Bronchus fibroblast of lung (primary cell): ENCODE measurements at places on chromosomes 6 and 20. TPM values are rescaled to one million over a fixed set of nuclear protein-coding genes. Genes with fewer than 3 reads are reported as not detected.

TRIM15 gene
- not detected in 2 replicates for total RNA-seq

TP53TG5 gene
- total RNA-seq: not detected in 2 replicates

TRERF1 gene
- 7.0 and 7.2 TPM in 2 replicates for total RNA-seq

SSTR4 gene
- total RNA-seq: not detected in 2 replicates

IPCEF1 gene
- total RNA-seq: under 0.01 TPM in 1 of 2 replicates, not detected in the other

C6orf163 gene
- 0.34 and 0.74 TPM in 2 replicates for total RNA-seq

CTSZ gene
- 52.8 and 58.0 TPM in 2 replicates for total RNA-seq

CAP2 gene
- total RNA-seq: 2.7 and 2.9 TPM in 2 replicates

PRR18 gene
- total RNA-seq: not detected in 2 replicates

TSPO2 gene
- not detected in 2 replicates for total RNA-seq

CALHM4 gene
- total RNA-seq: not detected in 2 replicates

MTFR2 gene
- 9.2 and 13.6 TPM in 2 replicates for total RNA-seq

SAMD3 gene
- not detected in 2 replicates for total RNA-seq

TBX18 gene
- 9.4 and 10.7 TPM in 2 replicates for total RNA-seq

LAMA4 gene
- total RNA-seq: 52.0 and 68.4 TPM in 2 replicates

TRIM40 gene
- not detected in 2 replicates for total RNA-seq

CRISP3 gene
- not detected in 2 replicates for total RNA-seq

TNXB gene
- under 0.01 and 0.17 TPM in 2 replicates for total RNA-seq

PCIF1 gene
- total RNA-seq: 19.7 and 22.7 TPM in 2 replicates

SCRT2 gene
- total RNA-seq: not detected in 2 replicates

SLC17A1 gene
- not detected in 2 replicates for total RNA-seq

C4B gene
- total RNA-seq: 1.5 and 2.2 TPM in 2 replicates

GUCA1A gene
- 1.6 and 1.8 TPM in 2 replicates for total RNA-seq

MATN4 gene
- total RNA-seq: not detected in 2 replicates

MOXD1 gene
- total RNA-seq: 13.8 and 14.6 TPM in 2 replicates

COL9A1 gene
- not detected in 2 replicates for total RNA-seq

EGFL8 gene
- total RNA-seq: 0.89 and 1.2 TPM in 2 replicates

SIRPD gene
- total RNA-seq: not detected in 2 replicates

HMGN4 gene
- 62.4 and 84.2 TPM in 2 replicates for total RNA-seq

SEC23B gene
- total RNA-seq: 51.4 and 54.7 TPM in 2 replicates

BMP6 gene
- total RNA-seq: 0.15 TPM in 1 of 2 replicates, not detected in the other

HCK gene
- not detected in 2 replicates for total RNA-seq

ARFGEF3 gene
- under 0.01 TPM in 2 replicates for total RNA-seq

HBS1L gene
- 64.2 and 71.2 TPM in 2 replicates for total RNA-seq

GLP1R gene
- total RNA-seq: not detected in 2 replicates

POU5F1 gene
- total RNA-seq: not detected in 2 replicates

HS3ST5 gene
- total RNA-seq: not detected in 2 replicates

FKBP1C gene
- total RNA-seq: under 0.01 TPM in 1 of 2 replicates, not detected in the other

ASIP gene
- total RNA-seq: not detected in 2 replicates
